ENCODE measurements at places on chromosomes 1 and 21.
A peak's percentile ranks its signal among the peaks of the same experiment; 100 is the strongest.

GRCh38 chr1:19010995-19011844 is 54.7 kb upstream of the IFFO2 start:
- peak; percentile 95 for DNase-seq

GRCh38 chr1:66335859-66336640 is 197.9 kb upstream of the SGIP1 start:
- peak; percentile 52 for DNase-seq

DNA sequence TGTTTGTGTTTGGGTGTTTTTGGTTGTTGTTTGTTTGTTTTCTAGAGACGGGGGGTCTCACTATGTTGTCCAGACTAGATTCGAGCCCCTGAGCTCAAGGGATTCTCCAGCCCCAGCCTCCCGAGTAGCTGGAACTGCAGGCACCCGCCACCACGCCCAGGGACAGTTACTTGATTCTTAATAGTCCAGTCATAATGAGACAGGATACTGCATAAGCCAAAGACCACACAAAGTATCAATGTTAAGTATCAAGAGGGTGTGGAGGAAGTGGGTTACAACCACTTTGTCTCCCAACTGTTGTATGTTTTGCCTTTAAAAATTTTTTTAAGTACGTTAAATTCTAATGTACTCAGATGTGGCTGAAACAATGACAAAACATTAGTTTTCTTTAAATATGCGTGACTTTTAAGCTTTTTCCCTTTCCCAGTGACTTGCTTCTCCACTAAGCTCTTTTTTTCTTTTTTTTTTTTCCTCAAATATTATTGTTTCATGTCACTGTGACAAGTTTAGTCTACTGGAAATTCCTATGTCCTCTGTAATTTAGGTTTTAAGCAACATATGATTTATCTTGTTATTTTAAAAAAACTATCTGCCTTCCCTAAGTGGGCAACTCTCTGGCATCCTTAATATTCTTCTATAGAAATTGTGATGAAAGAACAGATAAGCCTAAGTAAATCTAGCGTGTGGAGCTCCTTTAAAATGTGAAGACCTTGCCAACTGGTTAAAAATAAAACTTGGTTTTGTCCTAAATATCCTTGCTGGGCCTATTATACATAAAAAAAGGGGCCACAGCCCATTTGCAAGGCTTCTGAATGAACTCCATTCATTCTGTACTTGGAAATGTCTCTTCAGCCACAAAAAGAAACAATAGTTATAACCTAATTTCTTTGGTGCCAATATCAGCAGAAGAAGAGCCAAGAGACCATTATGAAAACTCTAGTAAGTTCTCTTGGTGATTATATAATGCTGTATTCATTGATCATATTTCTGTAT is 56.2 kb upstream of the DPH5 start:
- DNase-seq: no peak

GRCh38 chr1:221758455-221758854 is 16.6 kb upstream of the DUSP10 start:
- no peak for DNase-seq

DNA sequence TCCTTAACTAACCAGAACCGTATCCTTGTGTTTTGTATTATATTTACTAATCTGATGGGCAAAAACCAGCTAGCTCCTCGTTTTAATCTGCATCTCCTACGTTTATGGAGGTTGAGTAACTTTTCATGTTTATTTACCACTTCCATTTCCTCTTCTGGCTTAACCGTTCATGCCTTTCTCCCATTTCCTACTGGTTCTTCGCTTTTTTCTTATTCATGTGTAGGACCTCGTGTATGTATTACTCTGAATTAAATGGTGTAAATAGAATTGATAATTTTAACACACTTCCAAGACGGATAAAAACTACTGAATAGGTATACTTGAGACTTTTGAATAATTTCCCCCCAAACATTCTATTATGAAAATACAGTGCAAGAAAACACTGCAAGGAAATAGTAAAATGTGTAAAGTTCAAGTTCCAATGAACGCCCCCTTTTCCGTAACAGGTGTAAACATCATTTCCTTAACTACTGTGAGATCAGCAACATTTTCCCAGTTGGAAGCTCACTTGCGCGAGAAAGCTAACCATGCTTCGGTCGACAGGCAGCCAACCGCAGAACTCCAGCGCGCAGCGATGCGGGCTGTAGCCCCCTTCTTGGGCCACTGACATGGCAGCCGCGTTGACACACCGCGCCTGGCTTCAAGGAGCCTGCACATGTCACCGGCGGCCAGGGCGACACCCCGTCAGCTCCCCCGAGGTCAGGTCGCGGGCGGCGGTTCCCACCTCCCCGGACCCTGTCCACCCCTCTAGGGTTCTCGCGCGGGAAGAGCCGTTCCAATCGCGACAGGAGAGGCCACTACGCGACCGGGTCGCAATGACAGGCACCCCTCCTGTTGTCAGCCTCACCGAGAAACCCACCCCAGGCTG is 816 bp downstream of the EDEM3 start:
- peak; percentile 34 for DNase-seq

GRCh38 chr1:218718977-218719376 is 373.8 kb downstream of the TGFB2 start:
- DNase-seq: peak; percentile 63

GRCh38 chr1:153869486-153869885 is 53.3 kb downstream of the GATAD2B start:
- DNase-seq: no peak

DNA sequence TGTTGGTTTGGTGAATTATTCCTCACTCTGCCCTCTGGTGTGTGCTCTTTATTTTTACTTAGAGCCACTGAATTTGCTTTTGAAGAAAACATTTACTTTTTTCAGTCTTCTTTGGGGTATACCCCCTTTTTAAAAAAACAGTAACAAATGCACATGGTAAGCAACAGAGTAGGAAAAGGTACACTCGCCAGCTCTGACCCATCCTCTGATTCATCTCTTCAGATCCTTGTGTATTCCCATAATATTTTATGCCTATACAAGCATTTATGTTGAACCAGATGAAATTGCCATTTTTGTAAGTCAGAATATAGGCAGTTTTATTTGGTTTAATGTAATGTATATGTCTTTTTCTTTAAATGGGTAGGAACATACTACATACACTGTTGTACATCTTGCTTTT is 28.3 kb downstream of the TTC3 start:
- no peak for DNase-seq

DNA sequence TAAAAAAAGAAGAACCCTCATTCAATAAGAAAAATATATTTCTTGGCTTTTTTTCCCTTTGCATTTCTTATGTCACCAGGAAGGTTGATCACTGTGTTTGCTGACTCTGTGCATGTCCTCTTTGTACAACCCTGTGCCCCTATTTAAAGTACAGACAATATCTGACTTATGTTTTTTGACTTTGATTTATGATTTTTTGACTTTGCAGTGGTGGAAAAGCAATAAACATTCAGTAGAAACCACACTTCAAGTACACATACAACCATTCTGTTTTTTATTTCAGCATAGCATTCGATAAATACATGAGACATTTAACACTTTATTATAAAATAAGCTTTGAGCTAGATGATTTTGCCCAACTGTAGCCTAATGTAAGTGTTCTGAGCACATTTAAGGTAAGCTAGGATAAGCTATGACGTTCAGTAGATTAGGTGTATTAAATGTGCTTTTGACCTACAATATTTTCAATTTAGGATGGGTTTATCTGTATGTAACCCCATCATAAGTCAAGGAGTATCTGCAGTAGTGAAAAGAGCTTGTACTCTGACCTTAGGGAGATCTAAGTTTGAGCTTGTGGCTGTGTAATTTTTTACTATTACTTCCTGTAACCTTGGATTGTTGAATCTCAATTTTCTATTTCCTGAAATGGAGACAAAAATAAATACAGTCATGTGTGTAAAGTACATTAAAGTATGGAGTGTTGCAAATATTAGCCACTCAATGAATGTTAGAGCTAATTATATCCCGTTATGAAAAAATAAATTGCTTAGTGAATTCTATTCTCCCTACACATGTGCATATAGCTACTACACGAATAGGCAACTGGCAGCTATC is 1.2 kb downstream of the RNASEL start:
- DNase-seq: no peak

GRCh38 chr1:190478149-190479049 is 735 bp upstream of the BRINP3 start:
- DNase-seq: peak; percentile 35

DNA sequence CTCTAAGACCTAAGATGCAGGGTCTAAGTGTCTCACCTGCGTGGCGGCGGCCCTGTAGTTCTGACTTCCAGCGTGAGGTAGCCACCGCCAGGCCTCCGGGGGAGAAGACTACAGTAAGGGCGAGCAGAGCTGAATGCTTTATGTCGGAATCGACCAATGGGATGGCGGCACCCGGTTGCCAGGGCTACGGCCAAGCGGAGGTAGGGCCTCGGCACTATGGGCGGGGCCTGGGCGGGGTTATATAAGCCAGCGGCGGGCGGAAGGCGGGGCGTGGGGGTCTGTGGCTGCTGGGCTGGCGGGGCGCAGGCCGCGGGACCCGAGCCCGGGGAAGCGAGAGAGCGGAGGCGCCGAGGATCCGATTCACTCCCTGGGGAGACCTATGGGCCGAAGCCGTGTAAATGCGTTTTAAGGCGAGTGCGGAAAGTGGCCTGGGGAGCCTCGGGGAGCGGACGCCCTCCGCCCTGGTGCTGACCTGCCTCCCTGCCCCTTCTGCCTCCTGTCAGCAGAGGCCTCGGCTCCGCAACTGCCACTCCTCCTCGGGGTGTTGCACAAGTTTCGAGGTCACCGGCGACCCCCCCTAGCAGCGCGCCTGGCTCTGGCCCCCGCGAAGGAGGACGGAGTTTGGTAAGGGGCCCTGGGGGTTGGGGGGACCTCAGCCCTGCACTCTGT is at the start of gene AZIN2:
AZIN2 (plus strand) TSS at position 269 of the 669 bp plus-strand sequence. CDS start 1,097 bp downstream, outside the sequence.
- DNase-seq: peak; percentile 94

GRCh38 chr1:184811439-184812111 is 56.9 kb upstream of the EDEM3 start:
- DNase-seq: peak; percentile 34

DNA sequence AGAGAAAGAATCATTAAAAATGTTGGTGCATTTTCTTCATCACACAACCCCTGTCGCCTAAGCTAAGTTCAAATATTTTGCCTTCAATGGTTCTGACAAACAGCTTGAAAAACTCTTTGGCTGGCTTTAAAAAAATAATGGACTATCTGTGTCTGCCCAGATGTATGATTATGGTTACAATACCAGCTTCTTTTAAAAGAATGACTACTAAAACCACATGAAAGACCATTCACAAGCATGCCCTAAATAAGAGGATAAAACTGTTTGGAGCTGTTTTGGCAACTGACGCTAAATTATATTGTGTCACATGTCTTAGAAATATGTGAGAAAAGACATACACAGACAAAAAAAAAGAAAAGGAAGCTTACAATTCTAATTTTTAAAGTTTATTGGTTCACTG is 23.7 kb upstream of the PLPPR4 start:
- no peak for DNase-seq

- peak; percentile 34 for DNase-seq
These were observed 74.8 kb upstream of the ATP1B1 start for GRCh38 chr1:169031566-169032224.

DNA sequence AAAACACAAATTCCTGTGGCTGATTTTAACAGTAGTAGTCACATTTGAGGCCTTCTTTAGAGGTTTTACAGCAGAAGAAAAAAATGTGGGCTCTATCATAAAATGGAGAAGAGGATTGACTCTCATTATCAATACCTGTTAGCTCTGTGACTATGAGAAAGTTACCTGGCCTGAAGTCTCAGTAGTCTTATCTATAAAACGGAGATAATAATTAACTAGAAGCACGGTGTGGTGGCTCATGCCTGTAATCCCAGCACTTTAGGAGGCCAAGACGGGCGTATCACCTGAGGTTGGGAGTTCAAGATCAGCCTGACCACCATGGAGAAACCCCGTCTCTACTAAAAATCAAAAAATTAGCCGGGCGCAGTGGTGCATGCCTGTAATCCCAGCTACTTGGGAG is 90.4 kb upstream of the PLPPR4 start:
- no peak for DNase-seq

- DNase-seq: no peak
These were observed 241.8 kb downstream of the TRABD2B start for GRCh38 chr1:47755101-47755990.

- peak; percentile 84 for DNase-seq
These were observed 41.0 kb upstream of the DR1 start for GRCh38 chr1:93304716-93305138.

GRCh38 chr1:65079941-65080340 is 68.1 kb upstream of the AK4 start:
- no peak for DNase-seq

- DNase-seq: peak; percentile 63
These were observed 2.8 kb downstream of the ABCG1 start for GRCh38 chr21:42221581-42222345.

DNA sequence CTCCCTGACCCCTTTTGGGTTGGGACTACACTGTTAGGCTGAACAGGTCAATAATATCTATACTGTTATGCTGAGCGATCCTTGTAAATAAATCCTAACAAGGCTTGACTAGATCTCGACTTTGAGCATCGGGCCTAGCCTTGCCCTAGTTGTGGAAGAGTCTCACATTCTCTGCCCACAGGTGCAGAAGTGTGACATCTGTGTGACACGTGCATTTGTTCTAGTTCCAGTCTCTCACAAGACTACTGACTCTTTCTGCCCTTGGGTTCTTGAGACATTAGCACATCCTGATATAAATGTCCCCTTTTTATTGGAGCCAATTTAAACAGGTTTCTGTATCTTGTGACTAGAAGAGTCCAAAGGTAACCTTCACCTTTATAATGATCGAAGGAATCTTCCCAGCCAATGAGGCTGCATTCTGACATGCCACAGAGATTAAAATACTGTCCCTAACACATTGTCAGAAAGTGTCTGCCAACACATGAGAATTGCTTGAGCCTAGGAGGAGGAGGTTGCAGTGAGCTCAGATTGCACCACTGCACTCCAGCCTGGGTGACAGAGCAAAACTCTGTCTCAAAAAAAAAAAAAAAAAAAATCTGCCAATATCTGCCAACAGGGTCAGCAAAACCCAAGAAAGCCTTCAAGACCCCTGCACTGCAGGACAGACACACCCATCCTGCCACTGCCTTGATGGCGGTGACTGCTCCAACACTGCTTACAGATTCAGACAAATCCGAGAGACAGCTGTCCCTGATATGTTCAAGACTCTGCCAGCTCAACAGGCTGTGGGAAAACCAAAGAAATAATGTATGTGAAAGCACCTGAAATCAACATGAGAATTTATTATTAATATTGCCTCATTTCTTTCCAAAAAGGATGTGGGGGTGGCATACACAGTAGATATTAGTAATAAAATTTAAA is 56.5 kb upstream of the PSEN2 start:
- no peak for DNase-seq
